Stimulated activated memory B cell treated with anti-CD40 and anti-IgM and Interleukin-4, amounts not matched to agents 10 μg/mL and 1 μg/mL and 100 μg/mL, for 72 hours (primary cell): ENCODE measurements at places on chromosomes 6 and 20.
A peak's percentile ranks its signal among the peaks of the same experiment; 100 is the strongest.

DNA sequence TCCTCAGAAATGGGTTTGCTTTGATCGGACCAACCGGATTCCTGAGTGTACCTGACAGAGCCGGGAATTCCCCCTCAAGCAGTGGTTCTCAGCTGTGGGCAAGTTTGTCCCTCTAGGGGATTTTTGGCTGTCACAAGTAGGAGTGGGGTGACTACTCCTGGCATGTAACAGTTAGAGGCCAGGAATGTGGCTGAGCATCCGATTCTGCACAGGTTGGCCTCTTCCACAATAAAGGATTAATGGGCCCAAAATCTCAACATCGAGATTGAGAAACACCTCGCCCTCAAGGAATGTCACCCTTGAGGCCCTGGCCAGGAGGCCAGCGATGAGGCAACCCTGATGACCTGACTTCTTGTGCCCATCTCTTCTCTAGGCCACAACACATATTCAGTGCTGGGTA, 7.9 kb downstream of the AGPAT4 start:
- ATAC-seq, result no peak

GRCh38 chr20:24999568-24999967, 7.0 kb upstream of the APMAP start:
- no peak for ATAC-seq

DNA sequence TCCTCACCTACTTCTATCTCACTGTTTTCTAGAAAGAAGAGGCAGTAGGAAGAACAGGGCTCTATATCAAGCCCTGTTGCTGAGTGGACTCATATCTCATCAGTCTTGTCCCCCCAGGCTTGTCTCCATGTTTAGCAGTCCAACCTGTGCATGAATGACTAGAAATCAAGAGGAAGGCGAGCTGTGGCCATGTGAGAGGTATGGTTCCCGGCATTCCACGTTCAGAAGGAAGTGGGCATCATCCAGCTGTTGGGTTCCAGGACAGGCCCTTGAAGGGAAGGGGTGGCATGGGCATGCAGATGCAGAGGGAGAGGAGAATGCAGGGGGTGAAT, 176.6 kb downstream of the MRPL14 start:
- ATAC-seq, result no peak

DNA sequence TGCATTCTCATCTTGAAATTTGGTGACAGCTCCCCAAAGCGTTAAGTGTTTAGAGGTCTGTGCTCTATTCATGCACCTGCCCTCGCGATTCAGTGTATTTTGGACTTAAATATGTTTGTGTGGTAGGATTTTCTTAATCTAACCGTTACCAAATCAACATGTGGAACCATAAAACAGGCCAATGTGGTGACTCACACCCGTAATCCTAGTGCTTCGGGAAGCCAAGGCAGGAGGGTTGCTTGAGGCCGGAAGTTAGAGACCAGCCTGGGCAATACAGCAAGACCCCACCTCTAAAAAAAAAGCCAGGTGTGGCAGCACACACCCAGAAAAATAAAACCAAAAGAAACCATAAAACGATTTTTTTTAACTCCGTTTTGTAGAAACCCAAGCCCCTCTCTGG, 31.5 kb downstream of the PYGB start:
- no peak for ATAC-seq

DNA sequence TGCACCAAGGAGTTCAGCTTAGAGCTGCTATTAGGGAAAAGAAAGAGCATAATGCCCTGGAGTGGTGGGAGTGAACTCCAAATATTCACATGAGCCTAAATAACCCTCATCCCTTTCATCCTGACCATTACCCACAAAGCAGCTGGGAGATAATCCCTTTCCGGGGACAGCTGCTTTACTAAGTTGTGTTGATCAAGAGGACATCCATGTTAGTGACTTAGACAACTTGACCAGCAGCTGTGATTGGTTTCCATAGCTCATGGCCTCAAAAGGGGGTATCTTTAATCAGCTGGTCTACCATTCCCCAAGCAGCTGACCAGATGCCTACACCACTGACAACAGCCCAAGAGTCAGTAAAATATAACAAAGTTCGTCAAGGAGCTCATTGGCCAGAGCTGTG, 75.8 kb upstream of the LY86 start:
- ATAC-seq, result no peak

DNA sequence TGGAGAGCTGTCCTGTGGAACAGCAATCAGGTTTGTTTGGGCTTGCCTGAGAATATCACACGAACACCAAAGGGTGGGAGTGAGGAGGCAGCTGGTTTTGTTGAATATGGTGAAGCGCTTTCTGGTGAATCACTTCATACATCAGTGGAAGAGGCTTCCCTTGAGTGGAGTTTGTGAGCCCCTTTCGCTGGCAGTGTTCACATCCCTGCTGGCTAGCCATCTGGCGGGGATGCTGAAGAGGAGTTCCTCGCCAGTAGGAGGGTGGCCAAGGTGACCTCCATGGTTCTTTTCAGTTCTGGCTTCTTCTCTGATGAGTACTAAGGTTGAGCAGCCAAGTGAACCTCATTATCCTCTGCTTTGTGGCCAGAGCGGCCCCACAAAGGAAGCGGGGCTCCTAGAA, 37.7 kb upstream of the RNF8 start:
- ATAC-seq, result no peak

DNA sequence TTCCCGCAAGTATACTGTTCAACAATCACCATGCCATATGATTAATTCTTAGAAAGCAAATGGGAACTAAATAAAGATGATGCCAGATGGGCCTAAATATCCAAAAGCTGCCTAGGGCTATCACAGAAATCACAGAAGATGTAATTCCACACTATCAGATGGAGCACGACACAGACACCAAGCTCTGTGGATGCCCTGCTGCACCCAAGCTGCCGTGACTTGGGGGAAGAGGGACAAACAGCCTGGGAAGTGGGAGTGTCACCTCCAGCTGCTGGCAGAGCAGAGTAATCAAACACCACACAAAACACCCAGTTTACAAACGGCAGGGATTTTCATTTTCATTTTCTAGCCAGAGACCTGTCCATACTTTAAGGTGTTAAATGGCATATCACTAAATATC, 35.7 kb downstream of the PDE10A start:
- ATAC-seq, result no peak

GRCh38 chr6:15876406-15876805, 213.6 kb upstream of the DTNBP1 start:
- peak; percentile 89 for ATAC-seq

- no peak for ATAC-seq
Measured at GRCh38 chr6:138562691-138563090, 63.4 kb upstream of the NHSL1 start.

GRCh38 chr20:32018269-32019155, 8.3 kb downstream of the CCM2L start:
- peak; percentile 75 for ATAC-seq

DNA sequence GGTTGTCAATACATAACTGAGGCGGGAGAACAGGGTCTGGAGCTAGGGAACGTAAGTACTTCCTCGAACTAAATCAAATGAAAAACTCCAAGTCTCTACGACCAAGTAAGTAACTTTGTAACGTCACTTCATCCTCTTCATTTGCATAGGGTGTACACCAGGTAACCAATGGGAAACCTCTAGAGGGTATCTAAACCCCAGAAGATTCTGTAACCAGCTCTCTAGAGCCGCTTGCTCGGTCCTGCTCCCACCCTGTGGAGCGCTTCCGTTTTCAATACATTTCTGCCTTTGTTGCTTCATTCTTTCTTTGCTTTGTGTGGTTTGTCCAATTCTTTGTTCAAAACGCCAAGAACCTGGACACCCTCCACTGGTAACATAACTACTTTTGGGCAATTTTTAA, 133.5 kb upstream of the TMEM170B start:
- ATAC-seq, result peak; percentile 59

GRCh38 chr6:91683240-91683639, 1096.4 kb upstream of the MAP3K7 start:
- no peak for ATAC-seq

DNA sequence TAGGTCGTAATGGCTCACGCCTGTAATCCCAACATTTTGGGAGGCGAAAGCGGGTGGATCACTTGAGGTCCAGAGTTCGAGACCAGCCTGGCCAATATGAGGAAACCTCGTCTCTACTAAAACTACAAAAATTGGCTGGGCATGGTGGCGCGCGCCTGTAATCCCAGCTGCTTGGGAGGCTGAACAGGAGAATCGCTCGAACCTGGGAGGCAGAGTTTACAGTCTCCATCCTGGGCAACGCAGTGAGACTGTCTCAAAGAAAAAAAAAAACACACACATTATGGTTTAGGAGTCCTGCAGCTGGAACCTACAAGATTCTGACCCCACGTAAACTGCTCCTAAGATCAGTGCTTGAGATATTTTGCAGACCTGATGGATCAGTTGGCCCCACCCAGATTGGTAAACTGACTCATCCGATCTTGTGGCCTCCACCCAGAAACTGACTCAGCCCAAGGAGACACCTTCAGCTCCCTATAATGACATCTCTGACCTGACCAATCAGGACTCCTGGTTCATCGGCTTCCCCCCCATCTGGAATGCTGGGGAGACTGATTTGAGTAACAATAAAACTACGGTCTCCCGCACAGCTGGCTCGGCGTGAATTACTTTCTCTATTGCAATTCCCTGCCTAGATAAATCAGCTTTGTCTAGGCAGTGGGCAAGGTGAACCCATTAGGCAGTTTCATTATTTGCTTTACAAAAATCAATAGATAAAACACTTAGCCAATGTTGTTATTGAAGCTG, 96.2 kb upstream of the BTN3A2 start:
- no peak for ATAC-seq

DNA sequence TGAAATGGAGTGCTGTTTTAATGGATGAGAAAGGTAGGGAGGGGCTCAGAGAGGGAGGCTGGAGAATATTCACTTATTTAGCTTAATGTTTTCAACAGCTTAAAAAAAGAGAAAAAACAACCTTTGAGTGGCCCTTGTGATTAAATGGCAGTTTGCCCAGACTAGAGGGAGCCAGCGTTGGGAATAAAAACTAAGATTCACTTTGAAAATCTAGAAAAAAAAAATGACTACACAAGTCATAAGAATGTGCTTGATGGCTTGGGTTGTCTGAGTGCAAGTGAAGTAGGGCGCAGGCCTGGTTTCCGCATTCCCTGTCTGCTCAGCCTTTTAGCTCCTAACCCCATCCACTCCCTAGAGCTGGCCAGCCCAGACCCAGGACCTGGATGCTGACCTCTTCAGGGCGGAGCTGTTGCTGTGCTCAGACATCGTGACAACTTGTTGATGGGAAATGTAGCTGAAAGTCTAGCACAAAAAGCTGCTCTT, 28.9 kb downstream of the UTRN start:
- no peak for ATAC-seq

DNA sequence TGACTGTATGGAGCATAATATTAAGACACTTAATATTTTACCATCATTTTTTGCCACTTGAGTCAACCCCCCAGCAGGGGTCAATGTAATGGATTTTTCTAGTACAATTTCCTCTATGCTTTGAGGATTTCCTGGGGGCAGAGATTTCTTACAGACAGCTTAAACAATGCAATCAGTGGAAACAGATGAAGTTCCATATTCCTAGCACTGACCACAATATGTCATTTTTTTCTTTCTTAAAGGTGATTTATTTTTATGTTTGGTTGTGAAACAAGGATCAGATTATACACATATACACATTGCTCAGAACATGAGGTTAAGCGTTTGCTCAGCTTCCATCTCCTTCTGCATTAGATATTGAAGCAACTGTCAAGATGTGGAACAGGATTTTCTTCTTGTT, 82.0 kb upstream of the ID4 start:
- no peak for ATAC-seq

DNA sequence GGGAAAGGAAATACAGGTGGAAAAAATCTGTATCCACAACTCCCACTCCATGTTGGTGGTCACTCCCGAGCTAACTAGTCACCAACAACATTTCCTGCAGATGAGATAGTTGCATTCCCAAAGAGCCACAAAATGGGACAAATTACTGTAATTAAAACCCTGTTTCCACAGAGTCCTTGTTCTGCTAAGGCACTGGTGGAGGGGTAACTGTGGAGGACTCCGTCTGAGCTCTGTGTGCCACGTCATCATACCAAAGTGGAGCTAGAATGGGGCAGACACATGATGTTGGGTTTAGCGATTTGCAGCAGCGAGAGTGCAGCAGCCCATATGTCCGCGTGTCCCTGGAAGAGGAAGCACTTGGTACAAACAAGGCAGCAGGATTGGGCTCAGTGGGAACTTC, 172.5 kb upstream of the KCNK16 start:
- ATAC-seq, result no peak

- ATAC-seq, result peak; percentile 92
Measured at GRCh38 chr6:31087494-31088089, 24.8 kb downstream of the C6orf15 start.

DNA sequence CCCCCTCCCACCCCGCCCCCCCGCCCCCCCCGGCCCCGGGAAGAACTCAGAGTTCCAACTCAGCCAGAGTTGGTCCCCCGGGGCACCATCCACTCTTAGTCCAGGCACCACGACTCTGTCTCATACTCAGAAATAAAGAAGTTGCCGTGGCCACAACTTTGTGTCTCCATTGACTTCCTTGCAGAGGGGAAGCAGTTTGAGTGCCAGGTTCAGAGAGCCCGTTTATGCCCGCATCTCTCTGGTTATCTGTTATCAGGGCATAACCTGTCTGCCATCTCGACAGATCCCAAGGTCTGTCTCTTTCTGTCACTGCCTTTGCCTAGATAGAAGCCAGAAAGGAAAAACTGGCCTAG, 605 bp downstream of the CDC5L start:
- ATAC-seq, result peak; percentile 18

DNA sequence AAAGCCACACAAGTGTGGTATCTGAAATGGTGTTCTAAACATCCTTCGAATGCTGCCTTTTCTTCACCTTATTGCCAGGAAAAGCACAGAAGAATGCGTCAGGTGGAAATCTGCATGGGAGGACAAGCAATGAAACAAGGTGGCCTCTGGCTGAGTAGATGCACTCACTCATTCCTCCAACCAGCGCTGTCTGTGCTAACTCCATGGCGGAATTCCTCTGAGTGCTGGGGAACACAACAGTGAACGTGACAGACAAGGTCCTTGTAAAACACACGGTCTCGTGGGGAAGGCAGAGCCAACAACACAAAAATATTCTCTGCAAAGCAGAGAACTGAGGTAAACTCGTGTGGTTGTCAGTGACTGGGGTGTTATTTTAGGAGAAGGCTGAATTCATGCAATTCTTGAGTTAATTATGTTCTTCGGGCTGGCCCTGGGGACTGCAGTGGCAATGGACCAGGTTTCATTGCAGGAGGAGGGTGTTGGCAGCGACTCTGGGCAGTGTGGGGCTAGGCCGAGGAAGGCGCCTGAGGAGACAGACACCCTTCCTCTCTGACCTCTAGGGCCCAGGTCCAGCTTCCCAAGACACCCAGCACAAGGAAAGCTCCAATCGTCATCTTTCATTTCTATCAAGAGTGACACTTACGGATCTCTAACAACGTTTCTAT, 339.7 kb downstream of the PRKN start:
- no peak for ATAC-seq
